NB4 (cell line): ENCODE measurements at places on chromosomes 5 and 9.
A peak's percentile ranks its signal among the peaks of the same experiment; 100 is the strongest.

- no peak for DNase-seq
These were observed 40.6 kb downstream of the ACTL7B start for GRCh38 chr9:108815156-108815555.

DNA sequence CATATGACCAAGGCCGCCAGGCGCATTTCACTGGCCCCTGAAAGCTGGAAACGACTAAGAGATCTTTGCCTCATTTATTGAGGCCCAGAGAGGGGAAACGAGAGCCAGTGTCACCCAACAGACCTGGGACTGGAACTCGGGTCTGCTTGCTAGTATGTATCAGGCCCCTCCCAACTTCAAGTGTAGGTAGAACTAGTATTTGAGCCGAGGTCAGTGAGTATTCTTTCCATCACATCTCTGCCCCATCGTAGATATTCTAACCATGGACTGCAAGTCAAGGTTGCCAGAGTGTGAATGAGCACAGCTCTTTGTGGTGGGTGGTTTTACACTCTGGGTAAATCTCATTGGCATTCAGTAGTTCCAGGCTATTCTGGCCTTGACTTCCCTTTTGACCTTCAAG is 42.2 kb downstream of the GPR107 start:
- DNase-seq, result no peak

- peak; percentile 89 for DNase-seq
These were observed 28.5 kb downstream of the NFIL3 start for GRCh38 chr9:91395106-91395552.

DNA sequence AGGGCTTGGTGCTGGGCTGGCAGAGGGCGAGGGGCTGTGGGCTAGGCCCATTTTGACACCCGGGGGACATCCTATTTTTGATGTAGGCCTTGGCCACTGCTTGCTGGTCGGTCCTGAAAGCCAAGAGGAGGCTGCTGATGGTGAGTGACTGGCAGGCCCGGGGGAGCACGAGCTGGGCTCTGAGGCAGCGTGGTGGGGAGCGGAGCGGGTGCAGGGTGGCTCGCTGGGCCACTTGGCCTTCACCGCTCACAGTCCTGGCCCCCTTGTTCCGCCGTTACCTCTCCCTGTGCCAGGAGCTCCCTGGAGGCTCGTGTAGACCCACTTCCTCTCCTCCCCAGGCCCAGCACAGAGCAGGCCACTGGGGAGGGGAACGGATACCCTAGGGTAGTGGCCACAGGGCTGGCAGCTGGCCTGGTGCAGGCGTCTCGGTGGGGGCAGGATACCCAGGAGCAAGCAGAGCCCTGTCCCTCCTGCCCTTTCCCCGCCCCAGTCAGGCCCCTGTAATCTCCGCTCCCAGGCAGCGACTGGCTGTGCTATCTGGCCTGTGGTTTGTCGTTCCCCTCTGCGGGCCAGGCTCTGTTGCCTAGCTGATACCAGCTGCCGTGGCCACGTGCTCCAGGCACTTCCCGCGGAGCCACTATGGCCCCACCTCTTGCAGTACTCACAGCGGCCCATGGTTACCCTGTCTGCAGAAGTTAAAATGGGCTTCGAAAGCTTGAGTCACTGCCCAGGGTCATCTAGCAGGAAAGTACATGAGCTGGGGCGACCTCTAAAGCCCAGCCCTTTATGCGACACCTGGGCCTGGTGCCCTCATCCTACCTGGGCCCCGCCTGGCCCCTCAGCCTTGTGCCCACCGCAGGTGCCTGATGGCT is 11.7 kb upstream of the DOLPP1 start:
- peak; percentile 98 for DNase-seq

DNA sequence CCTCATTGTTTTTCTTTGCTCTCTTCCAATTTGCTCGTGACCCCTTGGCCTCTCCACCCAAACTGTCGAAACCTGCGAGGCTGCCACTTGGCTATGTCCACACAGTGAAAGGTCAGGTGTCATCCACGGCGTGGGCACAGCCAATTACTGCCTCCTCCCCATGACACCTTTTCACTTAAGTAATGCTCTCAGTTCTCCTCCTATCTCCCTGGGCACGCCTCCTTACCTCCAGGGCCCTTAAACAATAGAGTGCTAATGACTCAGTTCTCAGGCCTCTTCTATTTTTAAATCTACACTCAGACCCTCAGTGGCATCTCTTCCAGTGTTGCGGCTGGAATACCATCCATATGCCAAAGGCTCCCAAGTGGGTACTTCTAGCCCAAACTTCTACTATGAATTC is 256.8 kb downstream of the ROR2 start:
- DNase-seq, result no peak

- DNase-seq, result peak; percentile 66
These were observed 28.5 kb upstream of the PHF24 start for GRCh38 chr9:34929506-34930102.
